Activated CD4-positive, alpha-beta T cell treated with anti-CD3 and anti-CD28 coated beads for 24 hours (primary cell): ENCODE measurements at places on chromosomes 1 and 21.

- DNase-seq: no peak
These were observed 438.9 kb upstream of the ZP4 start for GRCh38 chr1:238329671-238330070.

GRCh38 chr1:84830136-84830535 lies 62.9 kb downstream of the LPAR3 start:
- no peak for DNase-seq

- DNase-seq: no peak
These were observed 70.6 kb downstream of the PTBP2 start for GRCh38 chr1:96792220-96792619.

GRCh38 chr1:236257216-236257615 lies 24.5 kb downstream of the ERO1B start:
- no peak for DNase-seq

DNA sequence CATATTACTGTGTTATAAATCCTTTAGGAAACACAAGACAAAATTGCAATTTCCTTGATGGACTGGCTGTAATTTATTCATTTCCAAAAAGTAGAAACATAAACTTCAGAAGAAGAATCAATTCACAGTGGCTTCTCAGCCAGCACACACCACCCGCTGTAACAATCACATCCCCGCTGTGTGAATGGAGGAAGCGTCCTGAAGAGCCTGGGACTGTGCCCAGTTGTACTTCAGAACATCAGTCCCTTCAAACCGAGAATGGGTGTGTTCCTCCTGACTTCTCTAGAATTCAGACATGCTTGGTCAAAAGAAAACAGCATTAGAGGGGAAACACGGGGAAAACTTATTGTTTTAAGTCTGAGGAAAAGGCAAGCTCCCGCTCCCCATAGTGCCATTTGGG lies 28.8 kb upstream of the CD84 start:
- no peak for DNase-seq

DNA sequence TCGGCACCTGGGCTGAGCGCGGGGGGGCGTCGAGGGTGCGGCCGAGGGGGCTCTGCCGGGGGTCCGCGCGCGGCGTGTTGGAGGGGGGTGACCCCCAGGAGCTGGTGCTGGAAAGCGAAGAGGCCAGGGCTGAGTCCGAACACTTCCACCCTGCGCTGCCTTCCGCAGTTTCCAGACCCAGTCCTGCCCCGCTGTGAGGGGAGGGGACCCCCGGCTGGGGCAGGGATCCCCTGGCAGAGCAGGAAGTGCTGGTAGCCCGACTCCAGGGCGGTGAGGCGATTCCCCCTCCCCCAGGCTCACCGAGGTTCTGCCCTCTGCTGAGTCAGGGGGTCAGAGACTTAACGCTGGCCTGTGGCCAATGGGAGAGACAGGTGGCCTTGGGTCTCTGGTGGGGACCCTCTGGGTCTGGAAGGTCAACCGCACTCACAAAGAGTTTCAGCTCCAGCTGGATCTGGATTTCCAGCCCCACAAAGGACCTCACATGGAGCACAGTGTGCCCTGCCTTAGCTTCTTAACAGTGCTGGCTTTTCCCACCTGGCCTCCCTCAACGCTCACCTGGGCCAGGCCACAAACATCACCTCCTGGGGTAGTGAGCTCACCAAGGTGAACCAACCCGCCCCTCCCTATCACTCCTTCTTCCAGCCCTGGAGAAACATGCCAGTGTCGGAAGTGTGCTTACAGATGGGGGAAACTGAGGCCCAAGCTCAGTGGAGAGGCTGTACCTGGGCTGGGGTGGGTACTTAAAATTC lies 39.8 kb upstream of the SYNC start:
- no peak for DNase-seq

- DNase-seq: no peak
These were observed 68.5 kb downstream of the NDUFS5 start for GRCh38 chr1:39094685-39095084.

DNA sequence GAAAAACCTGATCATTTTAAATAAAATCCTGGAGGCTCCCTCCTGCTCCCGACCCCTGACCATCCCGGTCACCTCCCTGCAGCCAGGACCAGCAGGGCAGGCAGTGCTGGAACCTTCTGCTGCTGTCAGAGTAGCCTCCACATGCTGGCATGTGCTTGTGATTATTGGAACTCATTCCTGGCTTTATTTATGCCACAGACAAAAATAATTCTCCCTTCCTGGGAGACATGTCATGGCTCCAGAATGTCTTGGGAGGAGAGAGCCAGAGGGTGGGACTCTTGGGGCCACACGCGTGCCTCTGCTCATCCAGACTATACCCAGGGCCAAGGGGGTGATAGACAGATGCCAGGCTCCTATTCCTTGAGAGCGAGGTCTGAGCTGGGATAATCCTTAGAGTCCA lies 183.6 kb upstream of the RAB4A start:
- DNase-seq: no peak

DNA sequence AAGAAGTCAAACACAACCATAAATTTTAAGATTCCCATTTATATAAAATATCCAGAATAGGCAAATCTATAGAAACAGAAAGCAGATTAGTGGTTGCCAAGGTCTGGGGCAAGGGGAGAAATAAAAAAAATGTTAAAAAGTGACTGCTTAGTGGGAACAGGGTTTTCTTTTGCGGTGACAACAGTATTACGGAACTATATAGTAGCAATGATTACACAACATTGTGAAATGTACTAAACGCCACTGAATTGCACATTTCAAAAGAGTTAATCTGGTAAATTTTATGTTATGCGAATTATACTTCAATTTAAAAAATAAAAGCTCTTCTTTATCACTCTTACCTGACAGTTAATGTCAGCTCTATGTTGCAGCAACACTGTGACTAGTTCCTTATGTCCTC lies 105.2 kb downstream of the ACBD6 start:
- no peak for DNase-seq
